Cardiac muscle cell (in vitro differentiated cells and primary cell): ENCODE measurements at places on chromosomes 5 and 9. TPM values are rescaled to one million over a fixed set of nuclear protein-coding genes. Genes with fewer than 3 reads are reported as not detected.

DNA sequence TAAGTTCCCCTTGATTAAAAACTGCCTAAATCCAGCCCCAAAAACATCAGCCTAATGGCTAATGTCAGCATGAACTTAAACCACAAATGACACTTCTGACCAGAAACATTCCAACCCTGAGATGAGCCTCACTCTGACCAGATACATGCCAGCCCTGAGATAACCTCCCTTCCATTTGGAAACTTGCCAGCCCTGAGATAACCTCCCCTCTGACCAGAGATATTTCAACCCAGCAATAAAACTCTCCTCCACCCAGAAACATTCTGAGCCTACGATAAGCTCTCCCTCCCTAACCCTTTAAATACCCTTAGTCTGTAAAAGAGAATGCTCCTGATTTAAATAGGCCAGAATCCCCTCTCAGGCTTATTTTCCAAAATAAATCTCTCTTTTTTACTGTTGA, 1035.7 kb upstream of the NUDT12 start:
- no peak for DNase-seq
- no peaks in the 10 kb centered on the region for H3K4me1 ChIP-seq
- H3K27me3 ChIP-seq: no peaks in the 10 kb centered on the region
- no peaks in the 10 kb centered on the region for H3K36me3 ChIP-seq

GRCh38 chr5:9104571-9105339, 441.1 kb downstream of the SEMA5A start:
- no peaks in the 10 kb centered on the region for H3K27me3 ChIP-seq
- DNase-seq: no peak
- H3K4me1 ChIP-seq: no peaks in the 10 kb centered on the region
- H3K36me3 ChIP-seq: peaks cover 4% of the 10 kb centered on the region
- no peak overlapping the region for H3K27ac ChIP-seq

- H3K27ac ChIP-seq: no peak overlapping the region
- no peak for DNase-seq
- H3K4me3 ChIP-seq: no peak overlapping the region
- no peaks in the 10 kb centered on the region for H3K36me3 ChIP-seq
- H3K4me1 ChIP-seq: peaks cover 12% of the 10 kb centered on the region
These were observed 5.4 kb downstream of the EGFL7 start for GRCh38 chr9:136667940-136668760.

The CAVIN4 gene
- 2.3 and 2.4 TPM in 2 replicates for total RNA-seq

GRCh38 chr5:158876263-158876942, 223.3 kb downstream of the EBF1 start:
- no peak overlapping the region for H3K27ac ChIP-seq
- no peak overlapping the region for H3K4me3 ChIP-seq
- DNase-seq: no peak
- no peaks in the 10 kb centered on the region for H3K27me3 ChIP-seq

- no peak overlapping the region for H3K4me3 ChIP-seq
- no peaks in the 10 kb centered on the region for H3K36me3 ChIP-seq
- no peak for DNase-seq
These were observed 53.5 kb upstream of the TAF11L2 start for GRCh38 chr5:17444496-17444895.

DNA sequence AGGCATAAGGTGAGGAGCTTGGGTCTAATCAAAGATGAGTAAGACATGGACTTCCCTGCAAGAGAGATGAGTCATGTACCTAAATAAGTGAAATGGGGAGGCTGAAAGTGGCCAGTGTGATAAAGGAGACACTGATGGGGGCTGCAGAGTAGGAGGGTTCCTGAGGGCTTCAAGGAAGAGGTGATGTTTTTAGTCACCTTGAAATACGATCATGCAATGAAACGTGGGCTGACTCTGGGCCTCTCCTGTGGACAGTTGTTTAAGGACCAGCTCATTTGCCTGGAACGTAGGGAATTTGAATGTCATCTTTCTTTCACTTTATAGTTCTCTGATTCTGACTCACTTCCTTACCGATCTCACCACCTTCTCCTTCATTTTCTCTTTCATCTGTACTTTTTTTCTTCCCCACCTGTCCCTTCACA, 49.6 kb upstream of the CPLX2 start:
- H3K36me3 ChIP-seq: no peaks in the 10 kb centered on the region
- DNase-seq: no peak
- no peak overlapping the region for H3K4me3 ChIP-seq
- no peaks in the 10 kb centered on the region for H3K27me3 ChIP-seq
- H3K4me1 ChIP-seq: peaks cover 16% of the 10 kb centered on the region

DNA sequence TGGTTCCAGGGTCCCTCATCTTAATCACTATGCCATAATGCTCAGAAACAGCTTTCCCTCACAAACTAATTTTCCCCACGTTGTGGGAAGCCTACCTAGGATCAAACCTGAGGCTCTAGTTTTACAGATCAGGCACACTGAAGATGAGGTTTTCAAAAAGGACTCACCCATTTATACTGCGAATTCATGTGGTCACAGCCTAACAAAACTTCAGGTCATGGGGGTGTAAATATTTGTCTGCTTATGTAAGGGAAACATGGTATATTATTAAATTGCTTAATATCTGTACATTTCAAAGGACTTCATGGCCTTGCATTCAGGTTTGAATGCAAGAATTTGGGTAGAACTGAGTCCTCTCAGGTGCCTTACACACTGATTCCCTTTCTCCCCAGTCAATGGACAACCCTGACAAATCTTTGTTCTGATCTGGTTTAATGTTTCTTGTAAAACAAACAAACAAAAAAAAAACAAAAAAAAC, 12.1 kb downstream of the ZFAND5 start:
- peaks cover 9% of the 10 kb centered on the region for H3K4me1 ChIP-seq
- H3K27me3 ChIP-seq: no peaks in the 10 kb centered on the region
- DNase-seq: no peak
- H3K36me3 ChIP-seq: peaks cover 37% of the 10 kb centered on the region

GRCh38 chr5:164392531-164392930, 887.1 kb downstream of the MAT2B start:
- H3K27me3 ChIP-seq: no peaks in the 10 kb centered on the region
- DNase-seq: no peak
- H3K4me1 ChIP-seq: no peaks in the 10 kb centered on the region
- H3K4me3 ChIP-seq: no peak overlapping the region
